ENCODE measurements at places on chromosomes 2 and 18.

DNA sequence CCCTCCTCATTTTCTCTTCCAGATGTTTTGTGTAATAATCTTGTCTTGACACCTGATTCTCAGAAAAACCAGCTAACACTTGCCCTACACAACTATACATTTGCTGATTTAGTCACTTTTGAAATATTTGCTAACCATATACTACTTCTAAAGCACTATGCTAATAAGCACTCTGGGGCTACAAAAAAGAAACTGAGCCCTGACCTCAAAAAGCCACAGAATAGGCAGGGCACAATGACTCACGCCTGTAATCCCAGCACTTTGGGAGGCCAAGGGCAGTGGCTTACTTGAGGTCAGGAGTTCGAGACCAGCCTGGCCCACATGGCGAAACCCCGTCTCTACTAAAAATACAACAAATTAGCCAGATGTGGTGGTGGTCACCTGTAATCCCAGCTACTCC, 266.0 kb downstream of the RAD51AP2 start:
- DNase-seq, result no peak

DNA sequence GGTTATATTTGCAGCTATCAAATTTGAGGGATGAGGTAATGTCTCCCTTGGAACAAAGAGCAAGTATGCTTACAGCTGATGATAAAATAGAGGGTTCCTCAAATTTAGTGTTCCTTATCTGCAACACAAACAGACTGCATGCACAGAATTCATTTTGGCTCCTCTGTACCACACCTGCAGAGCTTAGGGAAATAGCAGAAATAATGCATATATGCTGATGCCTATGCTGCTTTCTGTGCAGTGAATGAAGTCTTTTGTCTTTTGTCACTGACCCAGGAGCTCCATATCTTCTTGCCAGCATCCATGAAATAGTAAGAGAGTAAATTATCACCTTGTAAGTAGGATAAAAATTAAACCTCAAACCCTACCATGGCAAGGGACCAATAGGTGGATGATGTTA, 69.8 kb downstream of the NCKAP1 start:
- no peak for DNase-seq

DNA sequence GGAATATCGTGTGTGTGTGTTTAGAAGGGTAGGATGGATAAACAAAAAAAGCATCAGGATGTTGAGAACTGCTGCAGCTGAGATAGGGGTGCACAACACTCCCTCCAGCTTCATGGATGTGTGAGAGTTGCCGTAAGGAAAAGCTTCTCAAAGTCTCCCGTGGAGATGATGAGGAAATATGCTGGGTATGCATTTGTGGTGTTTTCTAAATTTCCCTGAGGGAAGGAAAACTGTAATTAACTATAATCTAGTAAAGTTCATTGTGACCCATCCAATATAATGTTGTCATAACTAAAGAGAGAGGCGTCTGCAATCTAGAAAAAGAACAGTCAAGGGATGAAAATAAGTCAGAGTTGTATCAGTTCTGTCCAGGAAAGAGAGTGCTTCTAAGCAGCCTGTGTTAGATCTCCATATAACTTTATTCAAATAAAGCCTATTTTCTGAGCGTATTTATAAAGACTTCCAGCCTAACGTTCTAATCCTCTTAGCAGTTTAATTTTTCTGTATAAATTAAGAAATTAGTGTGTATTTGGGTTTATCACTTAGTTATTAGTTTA, 7.3 kb upstream of the LMAN2L start:
- DNase-seq, result no peak

- DNase-seq, result no peak
These were observed 39.1 kb downstream of the CUL3 start for GRCh38 chr2:224545884-224546644.

DNA sequence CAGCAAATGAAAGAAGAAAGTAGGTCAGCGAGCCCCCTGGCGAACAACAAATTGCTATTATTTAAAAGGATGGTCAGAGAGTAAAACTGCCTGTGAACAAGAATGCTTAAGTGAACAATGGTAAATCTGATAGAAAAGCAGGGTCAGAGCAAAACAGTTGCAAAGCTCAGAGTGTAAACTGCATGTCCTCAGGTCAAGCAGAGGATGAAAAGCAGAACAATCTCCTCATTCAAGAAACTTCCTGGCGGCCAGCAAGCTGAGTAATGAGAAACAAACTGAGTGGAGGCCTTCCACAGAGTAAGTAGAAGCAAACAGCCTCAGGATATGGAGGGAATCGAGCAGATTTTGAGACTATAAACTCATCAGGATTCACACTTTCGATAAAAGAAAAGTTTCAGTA, 117.9 kb downstream of the PPP1R1C start:
- DNase-seq, result no peak

DNA sequence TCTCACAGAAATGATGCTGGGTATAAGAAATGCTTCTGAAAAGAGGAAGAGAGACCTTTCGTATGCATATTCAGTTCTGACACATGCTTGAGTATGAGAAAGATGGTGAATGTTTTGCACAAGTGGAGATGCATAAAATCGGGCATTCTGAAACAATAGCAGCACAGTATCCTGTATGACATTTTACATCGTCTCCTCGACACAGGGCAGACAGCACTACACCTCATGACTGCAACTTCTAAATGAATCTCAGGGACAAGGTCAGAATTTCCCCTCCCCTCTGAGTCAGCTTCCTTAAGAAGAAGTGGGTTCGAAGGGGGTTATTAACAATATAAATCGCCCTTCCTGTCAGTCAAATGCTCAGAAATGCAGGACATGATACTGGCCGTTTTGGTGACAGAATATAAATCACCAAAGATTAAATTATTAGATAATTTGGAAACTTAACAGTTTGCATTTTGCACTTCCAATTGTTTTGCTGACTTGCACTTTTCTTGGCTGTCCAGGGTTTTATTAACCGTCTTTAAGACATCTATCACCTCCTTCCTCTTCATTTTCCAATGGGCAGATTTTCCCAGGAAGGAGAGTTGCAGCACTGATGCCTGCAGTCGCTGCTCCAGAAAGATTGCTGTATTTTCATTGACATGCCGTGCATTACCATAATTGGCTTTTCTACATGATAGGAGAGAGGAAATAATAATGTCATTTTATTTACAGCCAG, 57.2 kb downstream of the TSHZ1 start:
- DNase-seq, result no peak

GRCh38 chr2:241033336-241033987, 35.0 kb downstream of the SNED1 start:
- DNase-seq, result no peak

DNA sequence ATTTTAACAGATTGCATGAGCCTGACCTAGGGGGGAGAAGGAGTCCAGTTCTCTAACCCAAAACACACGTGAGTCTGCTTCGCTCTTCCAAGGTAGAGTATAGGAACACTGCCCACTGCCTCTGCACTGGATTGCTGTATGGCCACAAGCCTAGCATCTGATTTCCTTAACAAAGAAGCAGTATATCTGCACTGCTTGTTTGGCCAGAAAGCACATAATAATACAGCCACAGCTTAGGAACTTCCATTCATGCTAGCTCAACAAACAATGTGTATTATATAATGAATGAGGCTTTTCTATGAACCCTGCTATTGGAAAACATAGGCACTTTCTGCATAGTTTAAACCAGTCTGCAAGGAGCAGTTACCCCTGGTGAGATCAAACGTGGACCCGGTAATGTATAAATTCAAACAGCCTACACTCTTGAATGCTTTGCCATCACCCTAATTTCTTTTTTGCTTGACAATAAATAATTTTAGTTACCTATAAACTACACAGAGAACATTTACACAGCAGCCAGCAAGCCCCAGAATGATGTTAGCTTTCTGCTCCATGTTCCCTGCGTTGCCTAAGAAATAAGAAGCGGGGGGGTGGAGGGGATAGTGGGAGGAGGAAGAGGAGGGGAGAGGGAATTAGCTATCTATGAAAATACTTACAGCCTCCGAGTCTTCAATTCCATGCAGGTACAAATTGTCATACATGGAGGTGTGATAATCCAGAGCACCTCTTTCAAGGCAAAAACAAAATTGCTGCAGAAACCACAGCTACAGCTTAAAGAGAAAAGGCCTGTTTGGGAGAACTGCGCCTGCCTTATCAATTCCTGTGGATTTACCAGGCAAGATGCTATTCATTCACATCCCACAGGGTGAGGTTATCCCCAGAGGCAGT, 125.6 kb downstream of the CACNB4 start:
- DNase-seq, result no peak

DNA sequence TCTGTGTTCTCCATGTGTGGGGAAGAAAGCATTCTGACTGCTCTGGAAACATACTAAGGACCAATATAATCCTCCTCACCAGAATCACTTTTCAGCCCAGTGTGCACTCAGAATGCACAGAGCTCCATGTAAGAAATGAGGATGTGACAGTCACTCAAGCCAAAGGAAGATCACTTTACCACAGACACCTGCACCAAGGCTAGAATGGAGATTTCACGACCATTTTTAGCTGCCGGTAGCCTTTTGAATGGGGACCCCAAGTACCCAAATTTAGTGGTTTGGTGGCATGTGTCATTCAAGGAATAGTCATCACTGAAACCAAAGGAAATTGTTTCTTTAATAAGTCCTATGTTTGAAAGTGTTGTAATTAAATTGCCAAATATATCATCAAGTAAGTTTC, 613.2 kb upstream of the ACVR2A start:
- no peak for DNase-seq

DNA sequence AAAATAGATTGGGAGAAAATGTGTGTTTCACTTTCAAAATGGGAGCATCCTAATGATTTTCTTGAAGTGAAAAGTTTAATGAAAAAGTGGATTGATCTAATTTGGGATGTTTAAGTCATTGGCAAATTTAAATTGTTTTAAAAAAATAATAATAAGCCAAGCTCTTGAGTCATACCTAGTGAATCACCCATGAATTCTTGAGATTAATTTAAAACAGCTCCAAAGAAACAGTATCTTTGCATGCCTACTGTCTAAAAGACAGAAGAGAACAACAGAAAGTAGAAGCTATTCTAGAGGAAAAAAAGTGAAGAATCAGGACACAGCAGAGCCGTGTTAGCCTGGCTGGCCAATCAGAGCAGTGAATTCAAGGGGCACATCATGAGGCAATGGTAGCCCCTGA, 7.7 kb downstream of the ACVR1C start:
- DNase-seq, result no peak

DNA sequence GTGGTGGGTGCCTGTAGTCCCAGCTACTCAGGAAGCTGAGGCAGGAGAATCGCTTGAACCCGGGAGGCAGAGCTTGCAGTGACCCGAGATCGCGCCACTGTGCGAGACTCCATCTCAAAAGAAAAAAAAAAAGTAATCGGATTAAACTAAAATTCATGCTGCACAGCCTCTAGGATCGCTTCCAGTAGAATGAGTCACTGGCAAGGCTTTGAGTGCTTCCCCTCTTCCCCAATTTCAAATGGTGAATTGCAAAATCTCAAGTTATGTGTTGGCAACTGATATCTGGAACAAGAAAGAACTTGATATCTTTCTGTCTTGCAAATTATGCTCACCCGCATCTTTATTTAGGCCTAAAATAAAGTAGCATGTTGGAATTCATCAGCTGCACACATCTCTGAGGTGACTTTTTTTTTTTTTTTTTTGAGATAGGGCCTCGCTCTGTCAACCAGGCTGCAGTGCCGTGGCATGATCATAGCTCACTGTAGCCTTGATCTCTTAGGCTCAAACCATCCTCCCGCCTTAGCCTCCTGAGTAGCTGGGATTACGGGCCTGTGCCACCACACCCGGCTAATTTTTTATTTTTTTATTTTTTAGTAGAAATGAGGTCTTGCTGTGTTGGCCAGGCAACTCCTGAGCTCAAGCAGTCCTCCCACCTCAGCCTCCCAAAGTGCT, 12.7 kb downstream of the TTC39C start:
- no peak for DNase-seq

- no peak for DNase-seq
These were observed 14.5 kb upstream of the SLC35F5 start for GRCh38 chr2:113770929-113771328.

DNA sequence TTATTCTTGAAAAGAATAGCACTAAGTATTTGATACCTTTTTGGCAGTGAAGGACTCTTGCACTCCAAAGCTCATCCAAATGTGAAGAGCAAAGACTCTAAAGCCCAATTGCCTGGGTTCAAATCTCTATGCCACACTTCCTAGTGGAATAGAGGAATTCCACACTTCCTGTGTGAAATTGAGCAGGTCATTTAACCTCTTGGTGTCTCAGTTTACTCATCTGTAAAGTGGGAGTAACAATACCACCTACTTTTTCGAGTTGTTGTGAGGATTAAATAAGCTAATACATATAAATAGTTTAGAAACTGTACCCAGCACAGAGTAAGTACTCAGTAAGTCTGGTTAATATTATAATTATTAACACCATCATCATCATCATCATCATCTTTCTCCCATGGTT, 72.6 kb downstream of the AP1S3 start:
- DNase-seq, result no peak

DNA sequence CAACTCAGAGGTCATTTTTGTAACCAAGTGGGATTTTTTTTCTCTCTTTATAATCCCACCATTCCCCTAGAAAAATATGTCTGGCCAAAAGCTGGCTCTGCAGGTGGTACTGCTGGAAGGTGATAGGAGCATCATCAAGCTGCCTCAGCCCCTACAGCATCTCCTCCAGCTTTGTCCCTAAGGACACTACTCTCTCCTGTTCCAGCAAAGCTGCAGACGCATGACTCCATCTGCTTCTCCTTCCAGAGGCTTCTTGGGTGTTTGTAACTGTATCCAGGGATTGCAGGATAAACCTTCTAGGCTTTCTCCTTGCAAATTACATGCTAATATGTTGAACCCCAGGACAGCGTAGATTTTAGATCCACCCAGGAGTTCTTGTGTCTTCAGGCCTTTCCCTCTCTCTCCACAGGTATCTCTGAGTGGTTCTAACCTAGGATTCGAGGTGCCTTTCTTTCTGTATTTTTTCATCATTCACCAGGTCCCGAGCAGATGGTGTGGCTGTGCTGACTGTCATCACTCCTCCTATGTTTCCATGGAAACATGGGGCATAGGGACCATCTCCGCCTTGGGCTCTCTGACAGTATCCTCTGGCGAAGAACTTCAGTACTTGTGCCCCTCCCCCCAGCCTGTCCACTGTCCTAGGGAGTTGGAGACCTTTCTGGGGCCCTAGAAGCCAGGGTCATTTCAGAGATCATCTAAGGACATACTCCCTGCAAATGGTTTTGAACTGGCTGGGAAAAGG, 34.3 kb downstream of the AFF3 start:
- DNase-seq, result no peak

- DNase-seq, result no peak
These were observed 222.9 kb downstream of the EIPR1 start for GRCh38 chr2:3154700-3155099.

- DNase-seq, result no peak
These were observed 879.0 kb downstream of the SLC4A3 start for GRCh38 chr2:220506466-220506865.

DNA sequence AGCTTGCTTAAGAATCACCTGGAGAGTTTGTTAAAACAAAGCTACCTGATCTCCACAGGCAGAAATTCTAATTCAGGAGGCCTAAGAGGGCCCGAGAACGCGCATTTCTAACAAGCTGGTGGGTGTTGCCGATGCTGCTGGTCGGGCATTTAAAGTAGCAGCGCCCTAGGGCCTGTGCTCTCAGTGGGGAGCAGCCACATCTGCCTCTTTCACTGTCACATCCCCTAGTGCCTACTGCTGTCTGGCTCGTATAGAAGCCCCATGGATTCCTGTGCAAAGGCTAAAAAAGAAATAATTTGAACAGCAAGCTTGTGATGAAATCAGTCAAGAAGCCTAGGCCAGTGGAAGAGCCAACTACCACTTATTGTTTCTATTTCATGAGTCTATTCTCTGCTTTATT, 126.7 kb upstream of the SMIM21 start:
- no peak for DNase-seq
